ENCODE measurements at places on chromosomes 1 and 21.

DNA sequence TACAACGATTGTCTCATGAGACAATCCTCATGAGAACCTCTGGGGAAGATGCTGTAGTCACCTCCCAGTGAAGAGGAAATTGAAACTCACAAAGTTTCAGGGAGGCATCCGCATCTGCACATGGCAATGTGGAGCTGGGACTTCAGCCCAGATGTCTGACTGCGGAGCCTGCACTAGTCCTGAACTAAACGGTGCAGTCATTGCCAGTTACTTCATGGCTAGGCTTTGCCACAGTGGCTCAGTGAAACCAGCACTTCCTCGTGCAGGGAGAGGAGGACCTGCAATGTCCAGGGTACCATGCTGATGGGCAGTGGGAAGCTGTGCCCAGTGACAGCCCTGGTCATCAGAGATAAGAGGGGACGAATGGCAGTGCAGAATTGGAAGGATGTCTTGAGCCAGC lies 40.7 kb upstream of the ETS2 start:
- no peak for DNase-seq

DNA sequence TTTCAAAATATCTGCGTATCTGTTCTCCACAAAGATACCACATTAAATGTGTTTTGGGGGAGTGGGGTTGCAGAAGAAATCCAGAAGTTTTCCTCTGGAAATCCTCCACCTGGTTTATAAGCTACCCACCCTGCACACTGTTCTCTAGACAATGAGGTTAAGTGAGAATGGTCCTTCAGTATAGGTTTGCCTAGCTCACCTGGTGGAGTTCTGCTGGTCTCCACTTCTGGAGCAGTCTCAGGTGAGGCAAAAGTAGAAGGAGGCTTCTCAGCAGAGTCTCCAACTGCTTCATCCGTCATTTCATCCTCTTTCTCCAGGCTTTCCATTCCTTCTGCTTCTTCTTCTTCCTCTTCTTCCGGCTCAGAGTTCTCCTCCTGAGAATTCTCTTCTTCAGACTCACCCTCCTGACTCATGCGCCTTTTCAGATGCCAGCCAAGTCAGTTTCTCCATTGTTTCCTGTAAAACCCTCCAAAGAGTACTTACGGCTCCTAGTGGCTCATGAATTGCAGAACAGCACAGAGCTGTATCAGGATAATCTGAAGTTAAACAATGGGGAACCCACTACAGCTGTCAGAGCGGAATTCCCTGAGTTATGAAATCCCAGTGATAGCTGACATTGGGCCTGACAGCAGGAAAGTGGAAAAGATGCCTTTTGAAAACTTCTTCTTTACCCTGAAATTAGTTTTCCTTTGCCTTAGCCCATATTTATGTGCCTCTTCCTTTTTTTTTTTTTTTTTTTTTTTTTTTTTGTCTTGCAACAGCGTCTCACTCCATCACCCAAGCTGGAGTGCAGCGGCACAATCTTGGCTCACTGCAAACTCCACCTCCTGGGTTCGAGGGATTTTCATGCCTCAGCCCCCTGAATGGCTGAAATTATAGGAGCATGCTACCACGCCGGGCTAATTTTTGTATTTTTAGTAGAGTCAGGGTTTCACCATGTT lies 38.5 kb downstream of the MSTO1 start:
- DNase-seq: no peak

GRCh38 chr1:94061513-94062443 lies 59.2 kb downstream of the ABCA4 start:
- DNase-seq: no peak

DNA sequence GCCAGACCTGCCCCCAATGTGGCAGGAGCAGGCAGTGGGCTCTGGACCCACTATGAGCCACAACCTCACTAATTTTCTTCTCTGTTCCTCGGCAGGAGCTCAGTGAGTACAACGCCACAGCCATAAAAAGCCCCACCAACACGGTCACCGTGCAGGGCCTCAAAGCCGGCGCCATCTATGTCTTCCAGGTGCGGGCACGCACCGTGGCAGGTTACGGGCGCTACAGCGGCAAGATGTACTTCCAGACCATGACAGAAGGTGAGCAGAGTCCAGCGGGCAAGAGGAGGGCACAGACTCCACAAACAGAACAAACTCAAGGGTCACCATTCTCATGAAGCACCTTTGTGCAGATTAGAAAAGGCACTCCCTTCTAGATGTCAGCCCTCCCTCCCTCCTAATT lies 79.9 kb downstream of the LACTBL1 start:
- DNase-seq: no peak

- DNase-seq: no peak
Observed at GRCh38 chr1:4797016-4797410, 142.6 kb downstream of the AJAP1 start.

DNA sequence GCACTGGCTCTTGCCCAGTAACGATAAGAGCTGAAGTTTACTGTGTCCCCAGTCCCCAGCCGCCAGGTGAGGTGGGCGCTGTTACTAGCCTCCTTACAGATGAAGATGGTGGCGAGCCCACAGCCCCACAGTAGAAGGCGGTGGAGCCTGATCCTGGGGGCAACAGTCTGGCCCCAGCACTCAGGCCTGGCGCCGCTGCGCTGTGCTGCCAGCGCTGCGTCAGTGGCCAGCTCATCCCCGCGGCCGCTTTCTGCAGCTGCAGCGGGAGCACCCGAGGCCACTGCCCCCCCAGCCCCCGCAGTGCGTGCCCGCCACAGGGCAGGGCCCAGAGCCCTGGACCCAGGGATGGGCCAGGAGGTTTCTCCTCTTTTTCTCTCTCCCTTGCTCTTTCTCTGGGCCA lies 13.3 kb downstream of the H6PD start:
- DNase-seq: no peak

Measured in stimulated activated CD4-positive, alpha-beta T cell treated with anti-CD3 and anti-CD28 coated beads, Interleukin-1b, Interleukin-23, amount 100 ng/mL, for 1 hour (primary cell).